ENCODE measurements at places on chromosomes 1 and 21.
A peak's percentile ranks its signal among the peaks of the same experiment; 100 is the strongest.

DNA sequence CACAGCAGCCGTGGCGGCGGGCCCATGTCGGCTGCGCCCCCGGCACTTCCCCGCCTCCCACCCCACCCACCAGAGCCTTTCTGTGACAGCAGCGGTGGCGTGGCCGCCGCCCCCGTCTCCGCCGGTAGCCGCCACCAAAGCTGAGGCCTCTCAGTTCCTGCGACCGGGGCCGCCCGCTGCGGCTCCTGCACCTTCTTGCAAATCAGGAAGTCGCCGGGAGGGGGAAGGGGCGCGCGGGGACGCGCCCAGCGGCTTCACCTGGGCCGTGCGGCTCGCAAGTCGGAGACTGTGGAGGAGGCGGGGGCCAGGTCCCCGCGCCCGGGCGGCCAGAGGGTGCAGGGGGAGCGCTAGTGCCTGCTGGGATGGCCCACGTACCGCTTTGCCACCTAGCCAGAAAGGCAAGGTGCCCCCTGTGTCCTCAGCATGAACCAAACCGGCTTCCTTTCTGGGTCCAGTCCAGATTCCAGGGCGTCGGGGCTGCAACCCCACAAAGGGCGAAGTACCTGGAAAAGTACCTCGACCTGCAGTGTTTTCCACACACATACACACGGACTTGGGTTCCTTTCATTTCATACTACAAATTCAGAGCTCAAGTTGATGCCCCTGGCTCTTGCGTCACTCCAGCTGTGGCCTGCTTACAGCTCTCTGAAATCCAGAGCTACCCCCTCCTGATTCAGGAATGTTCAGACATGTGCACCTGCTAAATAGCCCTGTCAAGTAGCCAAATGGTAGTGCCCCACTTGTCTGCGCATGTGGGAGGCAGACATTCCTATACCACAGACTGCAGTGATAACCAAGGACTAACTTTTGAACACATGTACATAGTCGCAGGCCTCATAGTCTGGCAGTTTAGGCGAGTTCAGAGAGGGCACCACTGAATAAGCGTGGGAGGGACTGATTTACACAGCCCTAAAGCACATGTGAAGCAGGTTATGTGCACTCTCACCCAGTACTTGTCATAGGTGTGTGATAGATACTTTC, at the start of gene DENND1B:
TSS of gene DENND1B (minus strand) at position 199 of the 981 bp plus-strand sequence. CDS start 325 bp downstream, outside the sequence.
- DNase-seq, result peak; percentile 61

- DNase-seq, result no peak
Observed at GRCh38 chr1:40788561-40789341, 5.2 kb downstream of the KCNQ4 start.

DNA sequence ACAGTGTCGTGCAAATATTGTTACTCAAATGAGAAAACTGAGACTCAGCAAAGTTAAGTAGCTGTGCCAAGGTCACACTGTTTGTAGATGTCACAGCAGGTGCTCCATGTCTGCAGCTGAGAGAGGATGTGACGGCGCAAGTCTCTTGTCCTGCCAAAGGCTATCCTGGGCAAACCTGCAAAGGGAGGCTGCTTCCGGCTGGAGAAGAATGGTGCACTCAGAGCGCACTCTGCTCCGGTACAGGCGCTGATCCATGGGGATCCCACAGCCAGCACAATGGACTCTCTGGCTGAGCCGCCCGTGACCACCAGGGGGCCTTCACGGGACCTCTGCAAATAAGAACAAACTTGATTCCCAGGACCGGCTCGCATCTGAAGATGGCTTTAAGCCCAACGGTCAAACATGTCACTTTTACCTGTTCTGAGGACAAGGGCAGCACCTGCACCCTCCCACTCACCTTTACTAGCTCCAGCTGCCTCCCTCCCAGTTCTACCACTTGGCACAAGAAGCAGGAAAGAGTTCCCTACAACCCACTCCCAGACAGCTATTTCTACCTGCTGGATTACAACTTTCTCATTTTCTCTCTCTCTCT, 21.9 kb downstream of the RD3 start:
- peak; percentile 71 for DNase-seq

DNA sequence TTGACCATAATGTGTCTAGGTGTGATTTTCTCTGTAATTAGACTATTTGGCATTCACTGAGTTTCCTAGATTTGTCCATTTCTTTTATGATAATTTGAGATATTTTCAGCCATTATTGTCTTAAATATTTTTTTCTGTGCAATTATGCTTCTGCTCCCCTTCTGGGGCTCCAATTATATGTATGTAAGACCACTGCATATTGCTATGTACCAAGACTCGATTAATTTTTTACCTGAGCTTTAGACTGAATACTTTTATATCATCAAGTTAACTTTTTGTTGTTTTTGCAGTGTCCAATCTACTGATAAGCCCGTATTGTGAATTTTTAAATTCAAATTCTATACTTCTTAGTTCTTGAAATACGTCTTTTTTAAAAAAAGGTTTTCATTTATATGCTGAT, 5.1 kb upstream of the TAF1A start:
- DNase-seq, result no peak

DNA sequence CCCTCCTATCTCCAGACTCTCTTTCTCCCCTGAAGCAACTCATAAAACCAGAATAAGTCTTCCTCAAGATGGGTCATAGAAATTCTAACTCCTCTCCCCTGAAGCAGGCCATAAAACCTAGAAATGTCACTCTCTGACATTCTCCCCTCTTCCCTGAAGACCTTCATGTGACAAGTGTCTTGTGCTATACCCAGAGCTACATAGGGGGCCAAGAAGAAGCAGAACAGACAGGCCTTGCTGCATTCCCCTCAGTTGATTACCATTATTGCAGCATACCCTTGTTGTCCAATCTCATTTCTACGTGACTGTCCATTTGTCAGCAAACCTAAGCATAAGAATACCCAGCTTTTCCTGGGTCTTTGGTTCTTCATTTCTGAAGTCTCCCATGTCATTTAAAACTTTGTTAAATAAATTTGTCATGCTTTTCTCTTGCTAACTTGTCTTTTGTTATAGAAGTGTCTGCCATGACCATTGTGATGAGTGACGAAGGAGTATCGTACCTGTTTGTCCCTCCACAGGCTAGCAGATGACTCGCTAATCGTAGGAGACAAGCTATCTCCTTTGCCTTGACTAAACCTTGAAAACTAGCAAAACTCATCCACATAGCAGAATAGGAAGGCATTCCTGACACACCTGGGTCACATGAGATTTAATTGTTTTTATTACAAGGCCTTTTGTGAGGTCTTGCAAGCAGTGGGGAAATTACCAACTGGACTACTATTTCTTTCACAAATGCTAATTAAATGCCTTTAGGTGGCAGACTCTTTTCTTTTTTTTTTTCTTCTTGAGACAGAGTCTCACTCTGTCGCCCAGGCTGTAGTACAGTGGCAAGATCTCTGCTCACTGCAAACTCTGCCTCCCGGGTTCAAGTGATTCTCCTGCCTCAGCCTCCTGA, 39.4 kb upstream of the ZNF326 start:
- DNase-seq, result no peak

- DNase-seq, result no peak
Observed at GRCh38 chr1:194515916-194516315, 1329.5 kb upstream of the B3GALT2 start.

DNA sequence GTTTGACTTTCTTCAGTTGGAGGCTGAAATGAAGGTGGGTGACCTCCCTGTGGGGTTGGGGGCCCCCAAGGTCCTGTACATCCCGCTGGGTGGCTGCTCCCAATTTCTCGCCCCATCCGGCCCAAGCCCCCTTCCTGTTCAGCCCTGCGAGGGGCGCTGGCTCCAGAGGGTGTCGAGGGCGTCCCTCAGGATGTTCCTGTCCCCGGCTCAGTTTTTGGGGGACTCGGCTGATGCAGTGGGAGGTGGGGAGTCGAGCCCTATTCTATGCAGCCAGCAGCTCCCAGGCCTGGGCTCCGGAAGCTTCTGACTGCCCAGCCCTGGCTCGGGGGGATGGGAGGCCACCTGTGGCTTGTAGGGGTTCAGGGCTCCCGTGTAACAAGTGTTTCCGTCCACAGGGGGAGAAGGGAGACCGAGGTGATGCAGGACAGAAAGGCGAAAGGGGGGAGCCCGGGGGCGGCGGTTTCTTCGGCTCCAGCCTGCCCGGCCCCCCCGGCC, 38.2 kb downstream of the SLC19A1 start:
- no peak for DNase-seq

GRCh38 chr1:210236840-210237409, 4.3 kb downstream of the SERTAD4 start:
- DNase-seq, result no peak

DNA sequence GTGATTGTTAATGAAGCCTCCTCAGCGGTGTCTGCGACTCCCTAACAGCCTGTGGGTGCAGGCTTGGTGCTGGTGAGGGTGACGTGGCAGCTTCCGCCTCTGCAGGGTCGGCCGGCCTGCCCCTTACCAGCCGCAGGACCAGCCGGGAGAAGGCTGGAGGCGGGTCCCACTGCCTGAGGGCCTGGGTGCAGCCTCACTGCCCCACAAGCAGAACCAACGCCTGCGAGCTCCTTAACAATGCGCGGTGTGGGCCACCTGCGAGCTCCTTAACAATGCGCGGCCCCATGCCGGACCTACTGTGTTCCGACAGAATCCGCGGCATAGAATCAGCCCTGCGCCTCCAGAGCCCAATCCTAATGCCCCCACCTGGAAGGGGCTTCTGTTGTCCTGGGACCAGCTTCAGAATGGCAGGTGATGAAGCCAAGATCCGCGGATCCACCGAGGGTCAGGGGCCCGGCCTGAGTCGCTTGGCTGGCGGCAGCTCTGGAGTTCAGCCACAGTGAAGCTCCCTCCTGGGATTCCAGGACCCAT, 54.4 kb upstream of the AJAP1 start:
- DNase-seq, result no peak

GRCh38 chr1:242201090-242201489, 202.2 kb upstream of the MAP1LC3C start:
- DNase-seq, result no peak

DNA sequence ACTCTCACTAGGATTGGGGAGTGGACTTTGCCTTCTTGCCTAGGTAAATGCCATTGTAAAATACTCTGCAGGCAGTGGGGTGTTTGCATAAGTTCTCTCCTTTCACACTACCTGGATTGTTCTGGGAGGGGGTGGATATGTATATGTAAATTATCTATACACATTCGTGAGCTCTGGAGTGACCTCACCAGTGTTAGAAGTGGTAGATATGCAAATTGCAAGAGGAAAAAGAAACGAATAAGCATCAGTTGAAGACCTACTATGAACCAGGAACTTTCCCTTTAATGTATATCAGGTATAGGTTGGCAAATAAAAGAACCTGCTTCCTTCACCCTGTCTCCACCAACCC, 1.5 kb upstream of the ARHGEF11 start:
- no peak for DNase-seq

DNA sequence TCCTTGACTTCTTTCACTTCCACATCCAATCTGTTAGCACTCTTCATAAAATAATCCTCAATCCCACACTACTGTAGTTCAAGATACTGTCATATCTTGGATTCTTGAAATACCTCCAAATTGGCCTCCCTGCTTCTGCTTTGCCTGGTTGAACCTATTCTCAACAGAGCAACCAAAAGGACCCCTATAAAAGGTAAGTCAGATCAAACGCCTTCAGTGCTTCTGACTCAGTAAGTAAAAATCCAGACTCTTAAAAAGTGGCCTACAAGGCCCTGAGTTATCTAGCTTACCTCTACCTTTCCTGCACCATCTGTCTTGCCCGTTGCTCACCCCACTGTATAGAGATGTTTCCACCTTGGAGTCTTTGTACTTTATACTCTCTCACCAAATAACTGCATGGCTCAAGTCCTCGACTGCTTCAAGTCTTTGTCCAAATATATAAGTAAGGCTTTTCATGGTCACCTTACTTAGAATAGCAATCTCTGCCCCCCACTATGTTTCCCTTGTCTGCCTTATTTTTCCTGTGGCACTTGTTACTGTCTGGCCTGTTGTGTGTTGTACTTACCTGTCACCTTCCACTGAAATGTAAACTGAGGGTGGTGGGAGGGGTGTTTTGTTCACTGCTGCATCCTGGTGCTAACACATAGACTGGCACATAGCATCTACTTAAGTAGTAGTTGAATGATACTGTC, 5.1 kb upstream of the PIGV start:
- DNase-seq, result no peak

DNA sequence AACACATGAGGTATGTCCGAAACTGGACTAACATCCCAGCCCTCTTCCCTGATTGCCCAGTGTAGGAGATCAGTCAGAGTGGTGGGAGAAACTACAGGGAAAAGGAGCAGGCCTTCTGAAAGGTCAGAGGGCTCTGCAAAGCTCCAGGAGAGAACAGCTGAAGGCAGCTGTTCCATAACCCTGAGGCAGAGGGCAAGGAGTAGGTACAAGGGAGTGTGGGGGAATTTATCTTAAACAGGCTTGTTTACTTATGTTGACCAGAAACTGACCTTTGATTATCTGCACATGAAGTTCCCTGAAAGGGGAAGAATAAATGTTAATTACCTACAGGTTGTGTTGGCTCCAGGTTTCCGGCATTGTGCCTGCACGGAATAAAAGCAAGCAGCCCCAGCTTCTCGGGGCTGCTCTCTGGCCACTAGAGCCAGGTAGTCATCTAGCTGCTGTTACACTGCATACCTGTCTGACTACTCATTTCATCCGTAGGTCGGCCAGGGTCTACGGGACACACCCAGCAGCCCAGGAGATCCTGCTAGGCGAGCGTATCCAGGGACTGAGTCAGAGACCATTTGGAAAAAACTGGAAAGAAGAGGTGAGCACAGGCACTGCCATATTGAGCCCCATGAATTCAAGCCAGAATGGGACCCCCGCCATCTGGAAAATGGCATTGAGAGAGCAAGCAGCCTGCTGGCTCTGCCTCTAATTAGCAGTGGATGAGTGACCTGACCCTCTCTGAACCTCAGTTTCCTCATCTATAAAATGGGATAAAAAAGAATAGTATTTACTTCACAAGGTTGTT, 14.9 kb upstream of the PAQR7 start:
- DNase-seq, result no peak

DNA sequence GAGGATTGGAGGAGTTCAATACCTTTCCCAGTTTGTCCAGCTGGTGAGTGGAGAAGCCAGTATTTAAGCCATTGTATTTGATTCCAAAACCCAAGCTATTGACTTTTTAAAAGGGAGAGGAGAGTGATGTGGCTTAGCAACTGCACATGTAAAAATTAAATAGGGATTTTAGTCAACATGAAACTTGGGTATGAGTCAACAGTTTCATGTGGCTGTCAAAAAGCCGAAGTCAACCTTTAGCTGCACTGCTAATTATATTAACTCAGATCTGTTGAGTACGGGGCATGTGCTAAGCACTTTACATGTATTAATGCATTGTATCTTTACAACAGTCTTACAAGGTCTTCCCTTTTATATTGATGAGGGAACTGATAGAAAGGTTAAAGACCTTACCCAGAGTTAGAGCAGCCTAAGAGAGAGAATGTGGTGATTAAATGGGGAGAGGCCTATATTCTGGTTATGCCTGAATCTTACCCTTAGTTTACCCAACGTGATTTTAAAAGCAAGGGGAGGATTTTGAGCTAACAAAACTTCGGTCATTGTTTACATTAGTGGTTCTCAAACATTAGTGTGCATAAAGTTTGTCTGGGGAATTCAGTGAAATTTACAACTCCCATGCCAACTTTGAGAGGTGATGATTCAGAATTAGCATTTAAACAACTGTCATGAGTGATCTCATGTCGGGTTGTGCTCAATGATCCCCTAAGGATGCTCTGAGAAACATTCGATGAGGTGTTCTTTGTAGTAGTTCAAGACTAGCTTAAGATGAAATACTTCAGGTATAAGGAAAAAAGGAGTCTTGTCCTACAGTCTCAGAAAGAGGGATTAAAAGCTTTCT, 6.9 kb upstream of the SLC35F3 start:
- no peak for DNase-seq
